ENCODE measurements at places on chromosomes 1 and 21.

DNA sequence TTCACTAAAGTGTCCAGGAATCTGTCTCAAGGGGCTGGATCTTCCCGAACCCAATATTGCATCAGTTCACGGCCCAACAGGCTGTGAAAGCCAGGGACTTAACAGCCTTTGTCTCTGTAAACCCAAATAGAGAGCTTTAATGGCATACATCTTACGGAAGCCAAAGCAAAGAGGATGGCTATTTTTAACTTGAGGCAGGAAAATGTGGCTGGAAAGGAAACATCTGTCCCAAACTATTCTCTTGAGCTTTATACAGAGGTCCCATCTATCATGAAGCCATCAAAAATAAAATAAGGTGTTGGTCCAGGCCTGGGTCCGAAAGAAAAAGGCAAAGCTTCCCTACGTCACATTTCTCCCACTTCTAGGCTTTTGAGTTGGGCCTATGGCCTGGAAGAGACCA, 7.7 kb upstream of the CD34 start:
- no peak for DNase-seq

GRCh38 chr21:26140926-26141325, 29.6 kb downstream of the APP start:
- DNase-seq, result no peak

- DNase-seq, result no peak
Observed at GRCh38 chr1:47784497-47784822, 212.7 kb downstream of the TRABD2B start.

- no peak for DNase-seq
Observed at GRCh38 chr1:228454238-228454637, 32.9 kb upstream of the RNF187 start.

GRCh38 chr1:95876276-95876675, 642.3 kb downstream of the RWDD3 start:
- DNase-seq, result no peak

DNA sequence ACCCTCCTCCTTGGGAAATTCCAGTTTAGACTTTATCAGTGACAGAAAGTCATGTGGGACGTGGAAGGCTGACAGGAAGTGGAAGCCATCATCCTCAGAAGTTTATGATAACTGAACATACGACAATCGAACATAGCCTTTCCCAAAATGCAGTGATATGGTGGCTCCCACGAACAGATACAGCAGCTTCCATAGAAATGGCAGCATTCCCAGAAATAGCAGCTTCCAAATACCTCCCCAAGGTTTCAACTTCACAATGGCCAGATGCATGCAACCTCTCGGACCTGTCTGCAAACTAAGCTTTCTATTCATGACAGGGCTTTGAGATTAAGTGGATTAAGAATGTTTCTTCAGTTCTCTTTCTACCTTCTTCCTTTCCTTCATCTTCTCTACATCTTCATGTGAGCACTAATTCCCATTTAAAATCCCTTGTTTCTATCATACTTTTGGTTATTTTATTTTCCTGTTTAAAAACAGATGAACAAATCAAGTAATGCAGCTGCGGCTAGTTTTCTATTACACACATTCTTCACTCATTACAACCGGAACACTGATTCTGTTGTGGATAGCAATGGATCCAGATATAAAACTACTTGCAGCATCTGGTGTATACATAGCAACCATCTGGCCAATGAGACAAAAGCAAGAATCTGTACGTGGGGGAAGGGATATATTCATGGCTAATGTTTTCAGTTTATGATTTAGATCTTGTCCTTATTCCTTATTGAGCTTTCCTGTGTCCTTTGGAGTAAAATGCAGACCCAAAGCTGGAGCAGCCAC, 304.8 kb downstream of the BRINP3 start:
- no peak for DNase-seq

- no peak for DNase-seq
Observed at GRCh38 chr1:59549903-59550302, 253.0 kb downstream of the FGGY start.
